NCI-H2029 (cell line): ENCODE measurements at places on chromosomes 2 and 18.

GRCh38 chr2:8414946-8415879, 266.6 kb upstream of the ID2 start:
- DNase-seq = no peak

- DNase-seq = no peak
These were observed 1267.7 kb upstream of the TMEFF2 start for GRCh38 chr2:193462411-193462810.

- DNase-seq = peak; percentile 6
These were observed 17.1 kb downstream of the DYNAP start for GRCh38 chr18:54608028-54608642.

DNA sequence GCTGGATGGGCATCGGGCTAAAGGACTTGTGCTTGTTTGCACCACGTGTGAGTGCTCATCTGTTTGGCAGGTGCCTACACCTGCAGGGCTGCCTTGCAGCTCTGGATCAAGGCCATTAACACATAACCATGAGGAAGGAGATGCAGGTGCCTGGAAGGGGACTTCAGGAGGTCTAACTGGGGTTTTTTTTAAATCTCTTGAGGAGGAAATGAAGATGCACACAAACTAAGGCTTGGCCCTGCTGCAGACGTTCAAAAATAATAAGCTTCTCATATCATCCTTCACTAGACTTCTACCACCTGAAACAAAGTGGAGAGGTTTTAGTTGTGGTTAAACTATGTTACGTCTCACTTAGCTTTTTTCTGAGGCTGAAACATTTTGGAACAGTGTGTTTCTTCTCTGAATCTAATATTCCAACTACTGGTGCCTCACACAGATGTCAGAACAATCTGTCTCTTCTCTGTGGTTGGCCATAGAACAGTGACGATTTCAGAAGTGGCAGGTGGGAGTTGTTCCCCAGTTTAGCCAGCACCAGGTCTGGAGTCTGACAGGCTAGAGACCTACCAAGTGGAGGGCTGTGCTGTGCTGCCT, 36.5 kb downstream of the BCL2L11 start:
- peak; percentile 81 for DNase-seq

DNA sequence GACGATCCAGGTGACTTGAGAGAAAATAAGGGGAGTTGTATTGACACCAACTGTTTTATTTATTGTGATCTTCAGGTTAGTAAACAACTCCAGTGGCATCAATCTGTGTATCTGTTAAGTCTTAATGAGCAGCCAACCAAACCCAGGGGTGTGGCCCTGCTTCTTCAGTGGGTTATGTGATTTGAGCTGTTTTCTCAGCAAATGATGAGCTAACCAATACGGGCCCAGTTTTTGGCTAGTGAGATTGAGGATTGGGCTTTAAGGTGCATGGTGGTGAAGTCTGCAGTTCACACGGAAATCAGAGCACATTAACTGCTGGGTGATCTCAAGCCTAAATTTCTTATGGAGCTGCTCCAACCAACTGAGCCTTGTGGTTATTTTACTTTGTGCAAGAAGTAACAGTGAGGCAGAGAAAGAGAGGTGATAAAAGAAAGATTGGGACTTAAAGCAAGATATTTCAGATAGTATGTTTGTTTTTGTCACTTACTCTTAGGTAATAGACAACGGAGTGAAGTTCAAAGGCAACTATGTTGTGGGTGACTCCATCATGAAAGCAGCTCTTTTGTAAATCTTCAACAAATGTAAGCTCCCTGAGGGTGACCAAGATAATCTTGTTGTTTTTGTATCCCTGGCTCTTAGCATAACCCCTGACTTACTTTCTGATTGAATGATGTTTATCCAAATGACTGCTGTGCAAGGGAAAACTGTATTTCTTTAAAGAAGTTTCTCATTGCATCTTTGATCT, 2.4 kb downstream of the MTCL1 start:
- no peak for DNase-seq

GRCh38 chr2:166413255-166413654, 37.5 kb upstream of the SCN9A start:
- no peak for DNase-seq

DNA sequence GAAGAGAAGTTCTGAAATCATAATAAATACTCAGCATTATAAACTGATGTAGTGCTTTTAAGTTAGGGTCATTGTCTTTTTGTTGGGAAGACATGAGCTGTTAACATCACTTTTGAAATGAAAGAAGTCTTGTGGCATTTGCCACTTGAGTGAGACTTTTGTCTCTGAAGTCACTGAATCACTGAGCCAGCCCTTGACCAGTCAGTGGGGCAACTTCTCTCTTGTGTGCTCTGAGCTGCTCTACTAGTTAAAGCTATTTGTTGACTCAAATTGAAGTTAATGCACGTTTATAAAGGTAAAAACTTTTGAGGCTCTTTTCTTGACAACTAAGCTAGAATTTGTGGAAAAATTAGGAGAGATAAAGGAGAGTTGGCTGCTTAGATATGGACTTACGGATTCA, 6.7 kb downstream of the WDR43 start:
- DNase-seq = no peak

DNA sequence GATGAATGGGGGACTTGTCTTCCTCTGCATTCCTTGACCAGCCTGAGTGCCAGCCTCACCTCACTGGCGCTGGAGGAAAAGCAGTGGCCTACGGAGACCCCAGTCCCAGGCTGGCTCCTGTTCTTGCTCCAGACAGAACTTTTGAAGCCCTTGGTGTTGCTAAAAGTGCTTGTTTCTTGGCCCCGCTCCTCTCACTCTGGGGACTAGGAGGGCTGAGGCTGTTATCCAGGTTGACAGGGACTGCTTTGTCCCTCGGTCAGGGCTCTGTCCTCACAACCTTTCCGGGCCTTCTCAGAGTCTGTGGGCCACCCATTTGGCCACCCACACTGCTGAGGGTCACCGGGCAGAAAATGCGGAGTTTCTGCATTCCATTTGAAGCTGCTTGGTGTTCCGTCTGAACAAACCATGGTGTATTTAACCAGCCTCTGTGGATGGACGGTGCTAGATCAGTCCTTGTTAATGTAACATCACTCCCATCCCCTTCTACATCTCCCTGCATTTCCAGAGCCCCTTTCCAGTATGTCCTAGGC, 25.6 kb downstream of the B3GNT7 start:
- DNase-seq = no peak

- DNase-seq = no peak
These were observed 649.5 kb downstream of the SLC4A3 start for GRCh38 chr2:220276741-220277444.

GRCh38 chr2:130987519-130988425, 105.5 kb downstream of the FAM168B start:
- peak; percentile 54 for DNase-seq

DNA sequence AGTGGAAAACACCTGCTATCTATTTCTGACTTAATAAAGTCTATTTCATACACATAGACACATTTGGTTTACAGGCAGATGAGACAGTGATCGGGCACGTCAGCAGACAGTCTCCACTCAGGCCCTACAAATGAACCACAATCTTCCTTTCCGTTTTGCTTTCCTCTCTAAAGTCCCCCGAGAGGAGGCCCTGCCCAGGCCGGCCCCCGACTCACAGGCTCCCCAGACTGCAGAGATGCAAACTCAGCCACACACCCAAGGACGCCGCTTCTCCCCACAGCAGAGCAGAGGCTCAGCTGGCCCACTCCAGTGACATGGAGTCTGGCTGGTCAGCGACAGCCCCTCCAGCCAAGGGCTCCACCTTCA, 9.3 kb upstream of the MTERF4 start:
- DNase-seq = no peak

DNA sequence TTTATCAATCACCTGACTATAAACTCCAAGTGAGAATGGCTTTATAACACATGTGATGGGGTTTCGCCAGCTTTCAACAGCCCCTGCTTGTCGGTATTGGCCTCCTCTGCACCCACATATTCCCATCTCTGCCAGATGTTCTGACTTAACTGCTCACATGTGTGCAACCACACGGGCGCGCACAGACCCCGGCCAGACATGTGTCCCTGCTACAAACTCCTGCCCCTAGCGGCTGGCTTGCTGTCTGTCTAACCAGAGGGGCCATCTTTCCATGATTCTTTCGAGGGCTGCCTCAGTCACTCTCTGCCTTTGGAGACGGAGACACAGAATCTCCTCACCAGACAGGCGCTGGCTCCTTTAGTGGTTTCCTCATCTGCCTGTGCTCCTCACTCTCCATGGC, 15.3 kb downstream of the STON1 start:
- no peak for DNase-seq

GRCh38 chr2:88666576-88666975, 24.9 kb upstream of the RPIA start:
- DNase-seq = peak; percentile 60

DNA sequence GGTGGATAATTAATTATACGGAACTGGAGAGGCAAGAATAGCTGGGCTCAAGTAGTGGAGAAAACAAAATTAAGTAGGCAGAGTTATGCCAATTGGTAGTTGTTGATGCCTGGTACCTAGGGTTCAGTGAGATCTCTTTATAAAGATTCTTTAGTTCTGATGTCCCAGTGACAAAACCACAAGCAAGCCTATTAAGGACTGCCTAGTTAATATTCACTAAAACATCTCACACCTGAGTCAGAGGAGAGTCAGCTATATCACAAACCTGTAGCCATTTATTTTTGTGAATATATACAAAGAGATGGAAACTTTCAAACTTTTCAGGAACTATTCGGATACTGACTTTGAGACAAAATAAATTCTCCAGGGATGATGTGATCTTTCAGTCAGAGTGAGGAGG, 213.9 kb upstream of the CYP26B1 start:
- DNase-seq = no peak

- peak; percentile 15 for DNase-seq
These were observed at the start of gene HOXD13 for GRCh38 chr2:176092270-176093144. Gene HOXD13 (plus strand): TSS chr2:176092721. CDS start chr2:176092891, 170 bp downstream.

GRCh38 chr2:35871672-35872071, 483.9 kb upstream of the CRIM1 start:
- no peak for DNase-seq

GRCh38 chr2:106054880-106055655, 139.0 kb downstream of the UXS1 start:
- DNase-seq = no peak

GRCh38 chr18:53745224-53745967, 479.1 kb downstream of the MBD2 start:
- no peak for DNase-seq

DNA sequence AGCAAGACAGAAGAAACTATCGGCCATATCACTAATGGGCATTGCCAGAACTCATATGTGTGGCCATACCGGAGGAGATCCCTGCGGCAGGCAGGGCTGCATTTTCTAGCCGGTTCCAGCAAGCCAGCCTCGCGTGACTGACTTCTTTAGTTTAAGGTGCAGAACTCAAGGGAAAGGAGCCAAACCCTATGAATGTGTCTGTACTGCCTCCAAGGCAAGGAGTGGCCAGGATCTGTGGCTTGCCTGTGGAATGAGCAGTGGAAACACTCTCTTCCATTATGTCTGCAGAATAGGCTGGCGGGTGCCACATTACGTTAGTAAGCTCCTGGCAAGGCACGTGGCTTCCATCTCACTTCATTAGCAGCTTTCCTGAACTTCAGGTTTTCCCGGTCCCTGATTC, 137.6 kb downstream of the ATL2 start:
- no peak for DNase-seq

GRCh38 chr2:176067589-176068418, 16.0 kb downstream of the EVX2 start:
- no peak for DNase-seq

DNA sequence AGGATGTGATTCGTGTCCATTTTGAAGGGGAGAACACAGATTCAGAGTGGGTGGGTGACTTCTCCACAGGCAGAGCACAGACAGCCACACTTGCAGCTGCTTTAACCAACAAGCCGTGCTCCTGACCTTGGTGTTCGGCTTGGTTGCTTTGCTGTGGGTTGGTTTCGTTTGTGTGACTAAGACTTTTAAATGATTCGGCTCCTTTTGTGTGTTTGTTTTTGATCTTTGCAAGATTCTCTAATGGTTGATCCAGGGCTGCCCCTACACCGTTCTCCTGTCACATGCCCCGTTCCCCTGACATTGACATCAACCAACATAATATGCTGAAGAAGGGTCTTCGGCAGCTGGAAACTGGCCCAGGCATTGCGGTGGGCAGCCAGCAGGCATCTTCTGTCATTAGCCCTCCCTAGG, 95.9 kb upstream of the MBOAT2 start:
- DNase-seq = no peak

- peak; percentile 70 for DNase-seq
These were observed 140.5 kb downstream of the ST6GAL2 start for GRCh38 chr2:106745468-106745867.

GRCh38 chr2:175535631-175536030, 354.1 kb upstream of the ATP5MC3 start:
- DNase-seq = no peak

DNA sequence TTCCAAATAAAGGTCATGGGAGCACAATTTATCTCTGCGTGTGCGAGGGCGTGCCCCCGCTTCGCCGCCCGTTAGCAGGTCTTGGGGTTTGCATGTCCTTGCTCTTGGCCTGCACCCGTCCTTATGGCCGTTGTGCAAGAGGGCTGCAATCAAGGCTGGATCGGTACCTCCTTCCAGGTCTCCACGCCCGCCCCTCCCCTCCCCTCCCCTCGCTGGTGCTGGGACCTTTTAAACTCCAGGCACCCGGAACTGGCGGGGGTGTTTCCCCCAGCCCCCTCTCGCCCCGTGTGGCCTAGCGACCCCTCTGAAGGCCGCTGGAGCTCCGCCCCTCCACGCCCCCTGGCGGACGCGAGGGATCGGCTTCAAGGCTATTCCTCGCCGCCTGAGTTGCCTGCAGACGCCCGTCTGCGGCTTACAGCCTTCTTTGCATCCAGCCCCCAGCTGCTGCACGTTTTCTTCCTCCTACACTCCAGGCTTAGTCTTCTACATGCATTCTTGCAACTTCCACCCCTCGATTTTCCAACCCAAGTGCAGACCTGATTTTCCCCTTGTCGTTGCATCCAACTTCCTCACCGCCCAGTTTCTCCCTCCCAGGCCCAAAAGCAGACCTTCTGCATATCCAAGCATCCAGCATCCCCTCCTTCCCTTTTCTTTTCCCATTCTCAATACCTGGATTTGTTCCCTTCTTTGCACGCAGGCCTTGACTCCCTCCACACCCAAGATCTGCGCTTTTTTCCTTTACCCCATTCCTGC, 577 bp downstream of the IDH1 start:
- DNase-seq = peak; percentile 68

- no peak for DNase-seq
These were observed 76.2 kb downstream of the FAM168B start for GRCh38 chr2:131016826-131017741.

- no peak for DNase-seq
These were observed 300.0 kb downstream of the XIRP2 start for GRCh38 chr2:167187978-167188967.

- DNase-seq = no peak
These were observed 464 bp downstream of the COL4A4 start for GRCh38 chr2:227163485-227163997.

- no peak for DNase-seq
These were observed 284.2 kb upstream of the TANK start for GRCh38 chr2:160876029-160876428.
